Activated CD8-positive, alpha-beta memory T cell treated with anti-CD3 and anti-CD28 coated beads, Interleukin-2, amount 10 ng/mL, durations not matched to agents 7 days and 5 days (primary cell): ENCODE measurements at places on chromosomes 7 and 10. TPM values are rescaled to one million over a fixed set of nuclear protein-coding genes. Genes with fewer than 3 reads are reported as not detected.

The ANKRD61 gene
- total RNA-seq: 0.38 TPM

The MBL2 gene
- total RNA-seq: not detected

GRCh38 chr10:29797616-29798015, 162.8 kb upstream of the SVIL start:
- no peaks in the 10 kb centered on the region for H3K36me3 ChIP-seq
- H3K4me3 ChIP-seq: no peak overlapping the region
- no peaks in the 10 kb centered on the region for H3K4me1 ChIP-seq
- peaks cover 2% of the 10 kb centered on the region for H3K27me3 ChIP-seq
- DNase-seq: no peak
- no peak overlapping the region for H3K27ac ChIP-seq

The REPIN1 gene
- total RNA-seq: 55.5 TPM

The EBLN1 gene
- not detected for total RNA-seq

DNA sequence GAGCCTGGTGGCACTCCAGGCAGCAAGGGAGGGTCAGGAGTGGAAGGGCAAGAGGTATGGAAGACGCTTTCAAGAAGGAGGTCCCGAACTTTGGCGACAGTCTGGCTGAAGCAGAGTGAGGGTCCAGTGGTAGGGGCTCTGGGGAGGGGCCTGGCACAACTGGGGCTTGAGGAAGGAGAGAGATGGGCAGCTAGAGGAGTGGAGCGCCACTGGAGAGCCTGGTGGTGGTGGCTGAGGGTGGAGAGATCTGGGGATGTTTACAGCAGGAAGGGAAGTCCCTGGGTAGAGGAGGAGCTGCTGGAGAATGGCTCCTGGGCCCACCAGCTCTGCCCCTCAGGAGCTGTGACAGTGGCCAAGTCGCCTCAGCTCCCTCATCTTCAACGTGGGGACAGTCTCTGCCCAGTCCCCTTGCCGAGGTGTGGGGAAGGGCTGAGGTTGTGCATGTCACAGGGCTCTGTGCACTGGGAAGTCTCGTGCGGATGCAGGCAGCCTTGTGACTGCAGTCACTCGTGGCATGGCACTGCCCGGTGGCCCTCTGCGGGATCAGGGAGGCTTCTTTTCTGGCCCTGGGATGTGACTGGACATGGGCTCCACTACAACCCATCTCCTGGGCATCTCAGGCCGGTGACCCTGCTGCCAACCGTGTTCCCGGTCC, 18.5 kb downstream of the UBTD1 start:
- H3K27ac ChIP-seq: no peak overlapping the region
- H3K4me3 ChIP-seq: no peak overlapping the region
- H3K27me3 ChIP-seq: peaks cover 24% of the 10 kb centered on the region
- H3K4me1 ChIP-seq: peaks cover 3% of the 10 kb centered on the region

DNA sequence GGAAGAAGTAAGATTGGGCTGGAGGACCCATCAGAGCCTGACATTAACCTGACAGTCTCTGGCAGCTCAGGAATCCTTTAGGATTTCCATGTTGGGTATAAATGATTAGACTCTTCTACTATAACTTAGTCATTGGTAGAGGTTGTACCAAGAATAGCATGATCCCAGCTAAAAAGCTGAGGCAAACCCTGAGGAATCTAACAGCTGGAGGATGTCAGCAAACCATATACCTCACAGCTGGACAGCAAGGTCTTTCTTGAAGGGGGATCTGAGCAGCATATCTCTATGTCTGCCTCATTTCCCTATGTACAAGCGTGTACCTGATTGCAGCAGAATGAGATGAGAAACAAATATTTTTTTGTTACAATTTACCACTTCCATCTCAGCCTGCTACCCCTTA, 103.2 kb downstream of the NPSR1 start:
- H3K4me1 ChIP-seq: peaks cover 3% of the 10 kb centered on the region
- no peaks in the 10 kb centered on the region for H3K36me3 ChIP-seq
- DNase-seq: no peak
- peaks cover 17% of the 10 kb centered on the region for H3K27me3 ChIP-seq
- H3K4me3 ChIP-seq: no peak overlapping the region
- no peak overlapping the region for H3K27ac ChIP-seq

The SEMA3D gene
- total RNA-seq: not detected

- H3K27ac ChIP-seq: no peak overlapping the region
- no peak for DNase-seq
- H3K4me3 ChIP-seq: no peak overlapping the region
- H3K36me3 ChIP-seq: no peaks in the 10 kb centered on the region
- H3K4me1 ChIP-seq: no peaks in the 10 kb centered on the region
- H3K27me3 ChIP-seq: no peaks in the 10 kb centered on the region
Observed at GRCh38 chr10:130740166-130740565, 571.4 kb downstream of the TCERG1L start.

The STEAP2 gene
- not detected for total RNA-seq

The ERV3-1 gene
- 9.5 TPM for total RNA-seq

DNA sequence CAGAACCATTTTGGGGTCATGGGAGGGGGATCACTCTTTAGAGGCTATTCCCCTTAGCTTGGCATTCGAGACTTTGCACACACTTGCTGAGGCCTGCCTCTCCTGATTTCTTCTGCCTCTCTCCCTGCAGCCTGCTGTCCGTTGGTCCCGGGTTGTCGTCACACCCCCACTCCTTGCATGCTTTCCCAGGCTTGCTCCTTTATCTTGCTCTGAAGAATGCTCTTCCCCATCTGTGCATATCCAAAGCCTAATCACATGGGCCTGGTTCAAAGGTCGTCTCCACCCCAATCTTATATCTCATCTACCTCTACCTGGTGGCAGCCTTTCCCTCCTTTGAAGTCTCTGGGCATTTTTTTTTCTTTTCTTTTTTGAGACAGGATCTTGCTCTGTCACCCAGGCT, 24.3 kb upstream of the EMX2 start:
- no peak overlapping the region for H3K4me3 ChIP-seq
- no peak overlapping the region for H3K27ac ChIP-seq
- no peaks in the 10 kb centered on the region for H3K4me1 ChIP-seq
- H3K27me3 ChIP-seq: peaks cover 23% of the 10 kb centered on the region
- H3K36me3 ChIP-seq: no peaks in the 10 kb centered on the region

The H2BK1 gene
- not detected for total RNA-seq

The FAM13C gene
- not detected for total RNA-seq

GRCh38 chr10:80484243-80484642, 30.1 kb downstream of the TSPAN14 start:
- H3K4me3 ChIP-seq: no peak overlapping the region
- DNase-seq: no peak
- H3K27ac ChIP-seq: peak overlapping the region; percentile 90
- H3K27me3 ChIP-seq: no peaks in the 10 kb centered on the region
- H3K36me3 ChIP-seq: peaks cover 29% of the 10 kb centered on the region
- H3K4me1 ChIP-seq: peaks cover 76% of the 10 kb centered on the region

DNA sequence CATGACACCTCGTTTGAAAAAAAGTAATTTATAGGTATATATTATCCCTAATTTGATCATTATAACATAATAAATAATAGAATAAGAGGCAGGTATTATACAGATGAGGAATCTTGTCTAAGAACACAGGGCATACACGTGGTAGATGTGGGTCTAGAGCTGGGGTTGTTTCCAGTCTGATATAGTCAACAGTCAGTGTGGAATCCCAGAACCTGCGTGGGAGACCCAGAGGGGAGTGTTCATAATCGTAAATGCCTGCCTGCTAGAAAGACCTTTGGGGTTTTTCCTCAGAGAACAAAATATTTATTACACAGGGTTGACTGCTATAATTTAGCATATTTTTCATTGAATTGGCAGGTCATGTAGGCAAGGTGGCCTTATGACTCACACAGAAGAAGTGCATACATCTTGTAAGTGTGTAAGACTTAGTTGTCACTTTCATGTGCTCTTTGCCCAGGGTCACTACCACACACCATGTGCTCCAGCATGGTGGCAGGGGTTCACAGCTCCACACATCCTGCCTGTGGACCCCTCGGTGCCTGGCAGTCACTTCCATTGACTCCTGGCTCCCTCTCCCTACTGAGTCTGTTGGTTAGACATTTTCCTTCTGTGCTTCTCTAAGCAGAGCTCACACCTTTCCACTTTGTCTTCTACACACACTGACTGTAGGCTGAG, 94.9 kb upstream of the IKZF1 start:
- H3K27ac ChIP-seq: peak overlapping the region; percentile 93
- H3K27me3 ChIP-seq: no peaks in the 10 kb centered on the region
- peak; percentile 48 for DNase-seq
- H3K4me1 ChIP-seq: peaks cover 96% of the 10 kb centered on the region
- H3K36me3 ChIP-seq: no peaks in the 10 kb centered on the region

The UPK3BL2 gene
- total RNA-seq: 11.6 TPM

- DNase-seq: no peak
- no peaks in the 10 kb centered on the region for H3K27me3 ChIP-seq
Observed at GRCh38 chr7:48551652-48552051, 372.7 kb upstream of the CDC14C start.

The SPDYE5 gene
- not detected for total RNA-seq

DNA sequence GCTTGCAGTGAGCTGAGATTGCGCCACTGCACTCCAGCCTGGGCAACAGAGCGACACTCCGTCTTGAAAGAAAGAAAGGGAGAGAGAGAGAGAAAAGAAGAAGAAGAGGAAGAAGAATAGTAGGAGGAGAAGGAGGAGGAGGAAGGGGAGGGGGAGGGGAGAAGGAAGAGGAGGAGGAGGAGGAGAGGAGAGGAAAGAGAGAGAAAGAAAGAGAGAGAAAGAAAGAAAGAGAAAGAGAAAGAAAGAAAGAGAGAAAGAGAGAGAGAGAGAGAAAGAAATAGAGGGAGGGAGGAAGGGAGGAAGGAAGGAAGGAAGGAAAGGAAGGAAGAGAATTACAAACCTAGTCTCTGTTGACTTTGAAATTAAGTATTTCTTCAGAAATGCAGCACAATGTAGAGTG, 7.8 kb upstream of the SRPK2 start:
- no peak overlapping the region for H3K4me3 ChIP-seq
- no peak for DNase-seq
- H3K27ac ChIP-seq: no peak overlapping the region
- H3K36me3 ChIP-seq: no peaks in the 10 kb centered on the region
- H3K4me1 ChIP-seq: peaks cover 5% of the 10 kb centered on the region

GRCh38 chr10:114758331-114758730, 63.2 kb upstream of the FHIP2A start:
- DNase-seq: no peak
- H3K27ac ChIP-seq: no peak overlapping the region
- no peak overlapping the region for H3K4me3 ChIP-seq
- H3K36me3 ChIP-seq: no peaks in the 10 kb centered on the region
- peaks cover 25% of the 10 kb centered on the region for H3K27me3 ChIP-seq
- H3K4me1 ChIP-seq: no peaks in the 10 kb centered on the region

The FAM25G gene
- total RNA-seq: not detected

- H3K4me3 ChIP-seq: no peak overlapping the region
- H3K27ac ChIP-seq: no peak overlapping the region
- no peaks in the 10 kb centered on the region for H3K4me1 ChIP-seq
- H3K36me3 ChIP-seq: no peaks in the 10 kb centered on the region
- peaks cover 3% of the 10 kb centered on the region for H3K27me3 ChIP-seq
- no peak for DNase-seq
Observed at GRCh38 chr7:18064242-18064838, 36.7 kb upstream of the PRPS1L1 start.

GRCh38 chr7:91050677-91051076, 213.6 kb upstream of the FZD1 start:
- H3K4me3 ChIP-seq: peak overlapping the region; percentile 16
- no peak for DNase-seq
- H3K27ac ChIP-seq: peak overlapping the region; percentile 6
- no peaks in the 10 kb centered on the region for H3K36me3 ChIP-seq

- no peak overlapping the region for H3K4me3 ChIP-seq
- no peak for DNase-seq
- no peaks in the 10 kb centered on the region for H3K27me3 ChIP-seq
- peaks cover 27% of the 10 kb centered on the region for H3K36me3 ChIP-seq
- H3K4me1 ChIP-seq: peaks cover 32% of the 10 kb centered on the region
Observed at GRCh38 chr7:135964274-135964673, 12.9 kb downstream of the MTPN start.

The NXPH1 gene
- not detected for total RNA-seq

- DNase-seq: no peak
- no peak overlapping the region for H3K4me3 ChIP-seq
- peaks cover 8% of the 10 kb centered on the region for H3K27me3 ChIP-seq
- no peaks in the 10 kb centered on the region for H3K36me3 ChIP-seq
- H3K4me1 ChIP-seq: peaks cover 3% of the 10 kb centered on the region
- H3K27ac ChIP-seq: no peak overlapping the region
Observed at GRCh38 chr10:44908066-44908749, 2.9 kb upstream of the TMEM72 start.

The ABCA13 gene
- 0.05 TPM for total RNA-seq

GRCh38 chr10:30825495-30825894, 195.9 kb upstream of the LYZL2 start:
- peaks cover 4% of the 10 kb centered on the region for H3K27me3 ChIP-seq
- H3K4me1 ChIP-seq: no peaks in the 10 kb centered on the region
- no peak overlapping the region for H3K27ac ChIP-seq
- H3K4me3 ChIP-seq: no peak overlapping the region
- DNase-seq: no peak

DNA sequence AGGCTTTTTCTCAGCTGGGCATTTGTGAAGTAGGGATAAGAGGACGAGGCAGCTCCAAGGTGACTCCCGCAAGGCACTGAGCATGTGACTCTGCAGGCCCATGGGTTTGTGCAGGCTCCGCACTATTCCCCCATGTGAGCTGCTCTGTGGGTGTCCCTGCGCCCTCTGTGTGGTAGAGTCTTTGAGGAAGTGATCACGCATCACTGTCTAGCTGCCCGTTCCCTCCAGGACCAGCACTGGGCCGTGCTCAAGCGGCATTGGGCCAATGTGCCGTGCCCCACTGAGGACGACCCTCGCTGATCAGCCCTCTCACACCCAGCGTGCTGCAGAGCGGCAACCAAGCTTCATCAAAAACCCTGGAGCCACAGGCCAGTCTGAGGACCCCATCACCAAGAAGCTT, 7.5 kb downstream of the PRKAG2 start:
- H3K4me3 ChIP-seq: no peak overlapping the region
- no peaks in the 10 kb centered on the region for H3K36me3 ChIP-seq
- H3K27ac ChIP-seq: no peak overlapping the region
- H3K4me1 ChIP-seq: no peaks in the 10 kb centered on the region
- DNase-seq: no peak
- H3K27me3 ChIP-seq: no peaks in the 10 kb centered on the region

DNA sequence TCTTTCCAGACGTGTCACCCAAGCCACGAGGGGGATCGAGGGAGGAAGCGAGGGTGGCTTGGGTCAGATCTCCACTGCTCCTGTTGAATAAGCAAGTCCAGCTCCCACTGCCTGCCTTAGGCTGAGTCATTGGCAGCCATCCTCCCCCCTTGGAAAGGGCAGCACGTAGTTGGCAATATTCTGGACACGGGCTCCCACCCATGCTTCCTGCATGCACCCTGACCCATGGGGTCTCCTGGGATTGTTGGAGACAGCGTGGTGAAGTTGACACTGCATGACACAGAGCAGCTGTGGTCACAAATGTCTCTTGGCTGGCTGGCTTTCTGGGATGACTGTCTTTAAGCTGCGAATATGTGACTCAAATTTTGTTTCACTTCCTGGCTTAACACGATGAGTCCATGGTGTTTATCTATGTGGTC, 11.2 kb downstream of the BTBD16 start:
- no peaks in the 10 kb centered on the region for H3K4me1 ChIP-seq
- H3K27ac ChIP-seq: no peak overlapping the region
- H3K27me3 ChIP-seq: peaks cover 28% of the 10 kb centered on the region
- H3K4me3 ChIP-seq: no peak overlapping the region
- DNase-seq: no peak

The CDC14C gene
- not detected for total RNA-seq

GRCh38 chr7:107043491-107043890, 1.0 kb upstream of the PRKAR2B start:
- no peak for DNase-seq
- H3K36me3 ChIP-seq: no peaks in the 10 kb centered on the region
- peaks cover 13% of the 10 kb centered on the region for H3K4me1 ChIP-seq
- no peak overlapping the region for H3K27ac ChIP-seq

GRCh38 chr10:129042776-129043595, 424.1 kb upstream of the MGMT start:
- H3K4me1 ChIP-seq: peaks cover 5% of the 10 kb centered on the region
- no peak overlapping the region for H3K4me3 ChIP-seq
- H3K27ac ChIP-seq: no peak overlapping the region
- H3K36me3 ChIP-seq: no peaks in the 10 kb centered on the region
- peaks cover 23% of the 10 kb centered on the region for H3K27me3 ChIP-seq
